ENCODE measurements at places on chromosomes 2 and 18.

DNA sequence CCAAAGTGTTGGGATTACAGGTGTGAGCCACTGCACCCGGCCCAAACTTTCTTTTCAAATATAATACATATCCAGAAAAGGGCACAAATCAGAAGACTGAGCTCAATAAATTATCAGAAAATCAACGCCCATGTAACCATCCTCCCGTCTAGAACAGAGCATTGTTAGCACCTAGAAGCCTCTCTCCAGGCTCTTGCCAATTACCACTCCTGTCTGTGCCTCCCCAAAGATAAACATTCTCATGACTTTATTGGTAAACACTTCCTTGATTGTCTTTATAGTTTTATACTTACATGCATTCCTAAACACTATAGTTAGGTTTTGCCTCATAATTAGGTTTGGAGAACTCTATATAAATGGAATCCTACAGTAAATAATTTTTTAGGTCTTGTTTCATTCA is 58.5 kb upstream of the SP5 start:
- DNase-seq = no peak

DNA sequence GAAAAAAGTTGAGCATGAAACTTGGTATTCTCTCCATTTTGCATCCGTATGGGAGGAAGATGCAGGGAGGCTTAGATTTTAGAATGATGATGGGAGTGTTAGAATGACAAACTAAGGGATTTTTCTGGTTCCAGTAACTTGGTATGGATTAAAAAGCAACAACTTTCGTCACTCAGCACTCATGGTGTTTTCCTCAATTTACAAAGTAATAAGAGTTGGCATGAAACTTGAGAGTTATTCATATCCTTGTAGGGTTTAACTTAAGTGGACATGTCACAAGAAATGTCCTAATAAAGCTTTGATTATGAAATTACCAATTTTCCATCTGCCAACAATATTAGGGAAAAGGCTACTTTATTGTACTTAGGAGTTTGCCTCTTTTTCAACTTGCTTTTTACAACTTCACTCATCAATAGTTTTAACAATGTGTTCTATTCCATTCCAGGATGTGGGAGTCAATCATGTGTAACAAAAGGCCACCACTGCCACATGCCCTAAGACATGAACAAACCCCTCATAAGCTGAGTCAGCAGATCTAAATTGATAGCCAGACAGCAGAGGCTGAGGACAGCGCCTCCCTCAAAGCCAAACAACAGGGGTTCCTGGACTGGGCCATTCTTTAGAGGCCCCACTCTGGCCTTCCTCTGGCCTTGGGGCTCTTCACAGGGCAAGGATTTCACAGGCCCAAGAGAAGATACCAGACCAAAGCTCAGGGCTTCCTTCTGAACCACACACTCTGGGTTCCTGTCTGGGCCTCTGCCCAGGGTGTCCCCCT is 265.8 kb downstream of the TNS1 start:
- no peak for DNase-seq

- no peak for DNase-seq
Measured at GRCh38 chr2:72136331-72136730, 11.3 kb downstream of the CYP26B1 start.

- no peak for DNase-seq
Measured at GRCh38 chr2:120293096-120294007, 40.7 kb downstream of the RALB start.

DNA sequence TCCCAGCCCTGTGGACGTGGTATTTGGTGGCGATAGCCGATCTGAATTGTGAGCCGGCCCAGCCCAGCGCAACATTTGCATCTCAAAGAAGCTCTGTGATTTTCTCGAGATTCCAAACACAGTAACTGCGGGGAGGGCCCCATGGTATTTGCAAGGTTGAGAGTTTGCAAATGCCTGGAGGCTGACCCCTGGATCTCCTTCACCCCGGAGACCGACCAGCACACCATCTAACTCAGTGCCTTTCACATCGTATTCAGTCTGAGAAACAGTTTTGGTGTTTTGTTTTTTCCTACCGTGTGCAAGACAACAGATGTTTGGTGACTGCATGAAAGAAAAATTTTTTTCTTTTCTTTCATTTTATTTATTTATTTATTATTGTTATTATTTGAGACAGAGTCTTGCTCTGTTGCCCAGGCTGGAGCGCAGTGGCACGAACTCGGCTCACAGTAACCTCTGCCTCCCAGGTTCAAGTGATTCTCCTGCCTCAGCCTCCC is 40.3 kb downstream of the MYCN start:
- DNase-seq = no peak

GRCh38 chr2:172409042-172409441 is 18.3 kb upstream of the ITGA6 start:
- no peak for DNase-seq

- no peak for DNase-seq
Measured at GRCh38 chr2:82731824-82732223, 1727.3 kb downstream of the SUCLG1 start.

DNA sequence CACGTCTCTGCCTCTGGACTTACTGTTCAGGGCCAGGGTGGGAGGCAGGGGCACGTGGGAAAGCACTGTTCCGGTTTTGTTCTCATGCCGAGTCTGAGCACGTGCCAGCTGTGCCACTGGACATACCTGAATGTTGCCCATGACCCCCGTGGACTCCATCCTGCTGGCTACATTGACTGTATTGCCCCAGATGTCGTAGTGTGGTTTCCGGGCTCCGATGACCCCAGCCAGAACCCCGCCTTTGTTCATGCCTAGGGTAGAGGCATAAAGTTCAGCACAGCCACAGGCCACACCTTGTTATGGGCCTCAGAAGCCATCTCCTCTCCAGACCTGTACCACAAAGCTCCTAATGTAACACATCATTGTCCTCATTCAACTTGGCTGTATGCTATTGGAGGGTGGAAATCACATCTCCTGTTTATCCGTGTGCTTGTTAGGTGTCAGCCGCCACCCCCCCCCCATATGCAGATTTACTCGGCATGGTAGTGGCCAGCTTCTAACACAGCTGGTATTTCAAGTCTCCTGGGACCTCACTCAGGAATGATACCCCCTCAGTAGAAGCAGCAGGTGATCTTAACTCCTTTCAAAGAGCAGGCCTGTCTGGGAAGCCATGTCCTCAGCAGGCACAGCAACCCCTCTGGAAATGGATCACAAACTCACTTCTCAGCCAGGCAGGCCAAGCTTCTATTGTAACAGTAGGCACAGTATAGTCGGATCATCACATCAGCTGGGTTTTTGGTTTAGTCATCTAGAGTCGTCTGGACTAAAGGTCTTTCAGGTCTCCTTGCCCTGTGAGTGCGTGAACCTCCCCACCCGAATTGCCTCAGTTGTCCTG is 27.6 kb downstream of the CENPO start:
- no peak for DNase-seq

DNA sequence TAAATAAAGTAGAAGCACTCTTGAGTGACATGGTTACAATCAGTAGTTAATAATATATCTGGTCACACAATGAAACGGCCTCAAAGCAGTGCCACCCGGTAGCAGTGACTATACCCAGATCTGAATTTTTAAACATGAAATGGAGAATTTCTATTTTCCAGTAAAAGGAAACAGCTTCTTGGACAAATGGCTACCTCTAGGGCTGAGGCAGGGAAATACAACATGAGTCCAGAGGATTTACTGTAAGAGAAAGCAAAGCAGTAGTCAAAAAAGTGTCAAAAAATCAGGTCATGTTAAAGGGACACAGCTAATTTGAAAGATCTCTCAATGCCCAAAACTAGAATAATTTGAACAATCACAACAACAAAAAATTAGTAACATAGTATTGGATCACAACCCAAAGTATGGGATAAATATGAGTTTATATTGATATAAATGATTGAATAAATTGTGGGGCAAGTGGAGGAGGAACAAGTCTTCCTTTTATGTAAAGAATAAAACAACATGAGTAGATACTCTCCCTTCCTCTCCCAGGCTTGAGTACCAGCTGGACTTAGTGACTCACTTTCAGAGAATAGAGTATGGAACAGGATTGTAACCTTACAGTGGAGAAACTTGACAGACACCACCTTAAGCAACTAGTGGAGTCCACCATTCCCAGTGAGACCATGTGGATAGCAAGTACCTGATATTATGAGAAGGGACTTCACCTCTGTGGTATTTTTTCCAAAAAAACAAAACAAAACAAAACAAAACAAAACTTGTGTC is 180.8 kb downstream of the MBD2 start:
- DNase-seq = no peak

GRCh38 chr2:225027061-225027762 is 15.1 kb downstream of the DOCK10 start:
- DNase-seq = no peak

- no peak for DNase-seq
Measured at GRCh38 chr18:59387687-59388565, 28.9 kb upstream of the LMAN1 start.
